ENCODE measurements at places on chromosomes 6 and 20.

GRCh38 chr6:152472325-152472724, 164.8 kb downstream of the SYNE1 start:
- no peak for DNase-seq

DNA sequence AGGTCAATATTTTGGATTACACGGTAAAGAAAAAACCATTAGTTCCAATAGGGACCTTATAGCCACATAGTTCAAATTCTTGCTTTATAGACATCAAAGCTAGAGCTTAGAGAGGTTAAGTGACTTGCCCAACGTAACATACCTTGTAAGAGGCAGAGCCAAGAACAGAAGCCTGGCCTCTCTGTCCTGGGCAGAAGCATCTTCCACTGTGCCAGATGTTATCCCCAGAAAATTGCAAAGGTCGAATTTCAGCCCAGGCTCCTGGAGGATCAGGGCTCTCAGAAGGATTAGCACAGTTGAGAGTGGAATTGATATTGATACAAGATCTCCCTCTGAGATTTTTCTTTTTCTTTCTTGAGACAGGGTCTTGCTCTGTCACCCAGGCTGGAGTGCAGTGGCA, 6.1 kb downstream of the SMIM28 start:
- no peak for DNase-seq

GRCh38 chr6:10837009-10837621, 1.2 kb downstream of the MAK start:
- no peak for DNase-seq

GRCh38 chr6:118283766-118284165, 264.3 kb upstream of the PLN start:
- no peak for DNase-seq

GRCh38 chr20:60255415-60255814, 297.2 kb downstream of the CDH26 start:
- DNase-seq = no peak
